ENCODE measurements at places on chromosomes 3 and 15. TPM values are rescaled to one million over a fixed set of nuclear protein-coding genes. Genes with fewer than 3 reads are reported as not detected.
A peak's percentile ranks its signal among the peaks of the same experiment; 100 is the strongest.

DNA sequence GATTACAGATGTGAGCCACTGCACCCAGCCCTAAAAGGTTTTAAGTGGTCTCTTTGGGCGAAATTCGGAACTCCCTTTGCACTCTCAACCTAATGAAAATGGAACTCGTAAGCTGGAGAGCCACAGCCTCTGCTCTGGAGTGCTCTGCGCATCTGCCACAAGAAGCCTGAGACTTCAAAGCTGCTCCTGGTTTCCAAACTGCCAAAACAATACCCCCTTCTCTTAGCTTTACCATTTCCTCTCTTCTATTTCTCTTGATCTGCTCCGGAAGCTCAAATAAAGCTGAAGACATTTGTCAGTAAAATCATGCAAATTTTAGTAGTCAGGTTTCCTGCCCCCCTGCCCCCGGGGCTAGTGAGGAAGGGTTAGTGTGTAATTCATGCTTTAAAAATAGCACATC lies 312.7 kb downstream of the MFSD1 start:
- H3K4me1 ChIP-seq = no peaks in the 10 kb centered on the region
- DNase-seq = no peak
- H3K27me3 ChIP-seq = no peaks in the 10 kb centered on the region
- no peak overlapping the region for H3K27ac ChIP-seq

- peaks cover 25% of the 10 kb centered on the region for H3K4me1 ChIP-seq
- no peak for DNase-seq
- no peaks in the 10 kb centered on the region for H3K27me3 ChIP-seq
- no peaks in the 10 kb centered on the region for H3K36me3 ChIP-seq
Measured at GRCh38 chr3:14305324-14305723, 97.1 kb upstream of the SLC6A6 start.

GRCh38 chr15:78033864-78034263 lies 43.6 kb downstream of the TBC1D2B start:
- H3K27me3 ChIP-seq = no peaks in the 10 kb centered on the region
- peaks cover 6% of the 10 kb centered on the region for H3K4me1 ChIP-seq
- H3K4me3 ChIP-seq = no peak overlapping the region
- H3K27ac ChIP-seq = no peak overlapping the region
- no peaks in the 10 kb centered on the region for H3K36me3 ChIP-seq
- no peak for DNase-seq

DNA sequence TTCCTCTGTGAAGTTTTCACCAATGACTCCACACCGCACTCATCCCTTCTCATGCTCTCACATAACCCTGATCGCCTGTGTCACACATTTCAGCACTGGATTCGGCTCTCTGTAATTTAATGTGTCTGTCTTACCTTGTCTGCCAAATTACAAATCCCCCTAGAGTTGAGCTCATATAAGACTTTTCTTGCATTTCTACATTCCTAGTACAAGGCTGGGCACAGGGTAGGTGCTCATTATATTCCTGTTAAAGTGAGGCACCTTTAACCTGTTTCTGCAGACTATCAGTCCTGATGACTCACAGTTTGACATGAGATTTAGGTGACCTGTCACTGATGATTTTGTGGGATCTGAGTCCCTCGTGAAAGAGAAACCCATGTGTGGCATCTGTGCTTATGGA lies 22.6 kb downstream of the TGM5 start:
- DNase-seq = no peak
- no peak overlapping the region for H3K4me3 ChIP-seq
- H3K27me3 ChIP-seq = no peaks in the 10 kb centered on the region
- no peaks in the 10 kb centered on the region for H3K4me1 ChIP-seq

DNA sequence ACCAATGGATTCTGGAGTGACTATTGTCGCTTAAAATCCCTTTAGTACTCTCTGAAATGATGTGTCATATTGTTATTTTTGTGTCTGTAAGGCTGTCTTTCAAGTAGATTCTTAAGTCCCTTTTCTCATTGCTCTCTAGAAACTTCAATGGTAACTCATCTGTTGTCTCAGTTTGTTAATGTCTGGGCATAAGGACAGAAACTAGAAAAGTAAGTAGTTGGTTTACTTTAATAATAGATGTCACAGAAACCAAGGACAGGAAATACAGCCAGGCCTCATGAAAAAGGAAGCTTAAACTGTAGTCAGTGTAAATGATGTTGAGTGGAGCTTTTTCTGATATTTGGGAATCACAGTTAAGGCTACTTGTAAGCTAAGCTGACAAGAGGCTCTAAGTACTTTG lies 730.2 kb upstream of the DPPA4 start:
- no peak for DNase-seq
- H3K4me1 ChIP-seq = no peaks in the 10 kb centered on the region
- no peaks in the 10 kb centered on the region for H3K36me3 ChIP-seq
- no peak overlapping the region for H3K27ac ChIP-seq
- H3K27me3 ChIP-seq = no peaks in the 10 kb centered on the region

GRCh38 chr3:38163117-38163840 lies 2.1 kb upstream of the OXSR1 start:
- H3K27ac ChIP-seq = peak overlapping the region; percentile 98
- H3K36me3 ChIP-seq = no peaks in the 10 kb centered on the region
- no peak for DNase-seq

DNA sequence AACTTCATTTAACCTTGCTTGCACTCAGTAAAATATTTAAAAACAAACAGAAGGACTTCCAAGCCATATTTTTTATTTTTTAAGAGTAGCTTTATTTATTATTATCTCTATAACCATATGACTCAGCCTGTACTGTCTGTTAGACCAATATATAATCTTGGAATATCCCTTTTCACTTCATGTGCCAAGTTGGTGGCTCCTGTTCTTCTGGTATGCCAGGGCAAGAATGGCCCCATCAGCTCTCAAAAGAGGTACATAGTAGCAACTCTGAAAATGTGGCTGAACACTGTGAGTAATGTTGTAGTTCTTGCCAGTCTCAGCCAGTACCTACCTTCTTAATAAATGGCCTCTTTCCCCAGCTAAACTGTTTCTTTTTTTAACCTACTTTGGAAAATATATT lies 257.0 kb upstream of the UBE2E1 start:
- H3K4me1 ChIP-seq = peaks cover 42% of the 10 kb centered on the region
- no peak overlapping the region for H3K4me3 ChIP-seq
- no peak for DNase-seq
- no peaks in the 10 kb centered on the region for H3K36me3 ChIP-seq
- peak overlapping the region; percentile 83 for H3K27ac ChIP-seq
- no peaks in the 10 kb centered on the region for H3K27me3 ChIP-seq

The IREB2 gene
- 77.6 TPM for total RNA-seq

The SI gene
- 1.7 TPM for total RNA-seq

The SLC28A2 gene
- total RNA-seq = 0.11 TPM

DNA sequence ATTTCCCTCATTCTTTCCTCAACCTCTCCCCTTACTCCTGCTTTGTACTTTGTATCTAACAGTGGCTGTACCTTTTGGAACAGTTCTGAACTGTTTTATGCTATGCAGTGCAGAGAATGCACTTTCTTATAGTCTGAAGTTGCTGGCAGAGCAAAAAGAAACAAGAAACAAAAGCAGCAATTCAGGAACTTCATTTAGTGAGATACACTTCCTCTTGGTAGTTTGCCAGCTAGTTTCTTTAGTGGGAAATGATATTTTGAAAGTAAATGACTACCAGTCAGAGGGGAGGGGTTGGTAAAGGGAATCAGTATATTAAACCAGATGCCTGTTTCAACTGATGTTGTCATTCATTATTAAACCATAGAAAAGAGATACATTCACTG lies 55.0 kb upstream of the CHD2 start:
- peaks cover 9% of the 10 kb centered on the region for H3K4me1 ChIP-seq
- no peaks in the 10 kb centered on the region for H3K36me3 ChIP-seq
- no peaks in the 10 kb centered on the region for H3K27me3 ChIP-seq
- no peak overlapping the region for H3K4me3 ChIP-seq

- no peak overlapping the region for H3K27ac ChIP-seq
- no peaks in the 10 kb centered on the region for H3K4me1 ChIP-seq
- no peaks in the 10 kb centered on the region for H3K27me3 ChIP-seq
- H3K36me3 ChIP-seq = no peaks in the 10 kb centered on the region
Measured at GRCh38 chr15:79130535-79131130, 40.1 kb upstream of the RASGRF1 start.

The PTH1R gene
- total RNA-seq = 5.1 TPM

DNA sequence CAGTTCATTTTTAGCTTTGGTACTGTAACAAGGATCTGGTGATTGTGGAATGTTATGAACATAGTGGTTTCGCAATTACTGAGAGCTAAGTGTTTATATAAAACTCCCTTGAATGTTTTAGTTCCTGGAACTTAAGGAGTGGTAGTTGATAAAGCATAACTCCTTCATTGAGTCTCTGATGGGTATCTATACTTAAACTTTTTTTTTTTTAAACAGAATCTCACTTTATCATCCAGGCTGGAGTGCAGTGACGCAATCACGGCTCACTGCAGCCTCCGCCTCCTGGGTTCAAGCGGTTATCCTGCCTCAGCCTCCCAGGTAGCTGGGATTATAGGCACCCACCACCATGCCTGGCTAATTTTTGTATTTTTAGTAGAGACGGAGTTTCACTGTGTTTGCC lies 11.3 kb downstream of the PRKCI start:
- H3K27ac ChIP-seq = no peak overlapping the region
- H3K4me3 ChIP-seq = no peak overlapping the region
- H3K36me3 ChIP-seq = no peaks in the 10 kb centered on the region
- no peak for DNase-seq

- no peak for DNase-seq
- H3K4me3 ChIP-seq = no peak overlapping the region
- no peak overlapping the region for H3K27ac ChIP-seq
- H3K4me1 ChIP-seq = no peaks in the 10 kb centered on the region
- no peaks in the 10 kb centered on the region for H3K36me3 ChIP-seq
- no peaks in the 10 kb centered on the region for H3K27me3 ChIP-seq
Measured at GRCh38 chr3:129238945-129239705, 10.3 kb upstream of the COPG1 start.

The ZNF502 gene
- total RNA-seq = 2.0 TPM

- no peak overlapping the region for H3K27ac ChIP-seq
- no peak for DNase-seq
- no peak overlapping the region for H3K4me3 ChIP-seq
- no peaks in the 10 kb centered on the region for H3K4me1 ChIP-seq
- no peaks in the 10 kb centered on the region for H3K27me3 ChIP-seq
Measured at GRCh38 chr3:111956995-111957734, 21.7 kb upstream of the ABHD10 start.

The PLXNB1 gene
- total RNA-seq = 149 TPM

GRCh38 chr3:126034481-126035361 lies 49.2 kb downstream of the SLC41A3 start:
- H3K4me1 ChIP-seq = peaks cover 10% of the 10 kb centered on the region
- peak; percentile 17 for DNase-seq
- no peak overlapping the region for H3K27ac ChIP-seq
- H3K36me3 ChIP-seq = no peaks in the 10 kb centered on the region

- H3K4me1 ChIP-seq = no peaks in the 10 kb centered on the region
- no peak for DNase-seq
- H3K27me3 ChIP-seq = no peaks in the 10 kb centered on the region
- H3K27ac ChIP-seq = no peak overlapping the region
Measured at GRCh38 chr15:37873336-37873735, 61.1 kb upstream of the TMCO5A start.

All from Caco-2 (cell line).